Ascending aorta (tissue), 2 donors: ENCODE measurements at places on chromosomes 5 and 9.

GRCh38 chr9:82969291-82969690 is 93.7 kb downstream of the RASEF start:
- no peak for DNase-seq

DNA sequence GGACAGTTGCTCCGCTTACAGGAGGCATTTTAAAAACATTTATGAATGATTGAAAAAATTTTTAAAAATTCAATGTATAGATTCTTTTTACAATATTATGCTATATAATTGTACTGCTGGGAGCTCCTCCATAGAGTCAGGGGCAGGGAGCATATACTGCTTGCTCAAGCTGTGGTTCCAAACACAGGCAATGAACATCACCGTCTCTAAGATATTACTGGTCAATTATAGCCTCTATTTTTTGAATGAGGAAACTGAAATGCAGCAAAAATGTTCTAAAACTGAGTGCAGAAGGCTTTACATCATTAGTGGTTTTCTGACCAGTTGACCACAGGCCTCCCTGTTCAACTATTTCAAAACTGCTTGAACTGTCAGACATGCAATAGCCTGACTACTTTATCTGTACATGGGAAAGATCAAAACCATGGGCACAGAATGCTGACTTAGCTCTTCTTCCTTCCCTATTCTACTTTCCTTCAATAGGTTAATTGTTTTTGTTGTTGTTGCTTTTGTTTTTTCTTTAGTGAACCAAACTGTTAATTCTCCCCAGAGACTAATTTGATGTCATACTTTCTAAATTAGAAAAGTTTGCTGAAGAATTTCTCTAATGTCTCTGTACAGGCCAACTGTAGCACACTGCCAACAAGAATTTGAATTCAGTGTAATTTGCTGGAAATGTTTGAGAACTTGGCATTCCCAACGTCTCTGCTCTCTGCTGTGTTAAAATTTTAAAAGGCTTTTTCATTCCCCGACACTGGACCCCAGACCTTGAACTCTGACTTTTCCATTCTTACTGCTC is 107.6 kb upstream of the MPDZ start:
- no peak for DNase-seq

GRCh38 chr5:110019780-110020179 is 330.1 kb downstream of the MAN2A1 start:
- DNase-seq = no peak

DNA sequence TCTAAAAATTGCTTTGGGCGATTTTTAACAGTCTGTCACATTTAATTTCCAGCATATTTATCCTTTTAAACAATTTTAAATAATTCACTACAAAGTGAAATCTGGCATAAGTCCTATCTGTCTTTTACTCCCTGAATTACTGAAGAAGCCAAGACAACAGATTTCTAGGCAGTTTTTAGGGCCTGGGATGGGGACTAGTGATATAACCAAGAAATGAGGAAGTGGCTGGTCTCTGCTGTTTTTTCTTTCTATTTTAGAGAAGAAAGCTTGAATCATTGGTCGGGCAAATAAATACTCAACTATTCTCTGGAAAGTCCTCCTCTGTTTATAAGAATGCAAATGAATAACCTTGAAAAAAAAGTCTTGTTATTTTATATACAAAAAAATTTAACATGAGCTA is 79.7 kb upstream of the SSBP2 start:
- DNase-seq = no peak

- DNase-seq = no peak
Observed at GRCh38 chr9:109232449-109233237, 65.6 kb upstream of the FRRS1L start.

GRCh38 chr9:27595733-27596132 is 22.5 kb upstream of the C9orf72 start:
- no peak for DNase-seq

DNA sequence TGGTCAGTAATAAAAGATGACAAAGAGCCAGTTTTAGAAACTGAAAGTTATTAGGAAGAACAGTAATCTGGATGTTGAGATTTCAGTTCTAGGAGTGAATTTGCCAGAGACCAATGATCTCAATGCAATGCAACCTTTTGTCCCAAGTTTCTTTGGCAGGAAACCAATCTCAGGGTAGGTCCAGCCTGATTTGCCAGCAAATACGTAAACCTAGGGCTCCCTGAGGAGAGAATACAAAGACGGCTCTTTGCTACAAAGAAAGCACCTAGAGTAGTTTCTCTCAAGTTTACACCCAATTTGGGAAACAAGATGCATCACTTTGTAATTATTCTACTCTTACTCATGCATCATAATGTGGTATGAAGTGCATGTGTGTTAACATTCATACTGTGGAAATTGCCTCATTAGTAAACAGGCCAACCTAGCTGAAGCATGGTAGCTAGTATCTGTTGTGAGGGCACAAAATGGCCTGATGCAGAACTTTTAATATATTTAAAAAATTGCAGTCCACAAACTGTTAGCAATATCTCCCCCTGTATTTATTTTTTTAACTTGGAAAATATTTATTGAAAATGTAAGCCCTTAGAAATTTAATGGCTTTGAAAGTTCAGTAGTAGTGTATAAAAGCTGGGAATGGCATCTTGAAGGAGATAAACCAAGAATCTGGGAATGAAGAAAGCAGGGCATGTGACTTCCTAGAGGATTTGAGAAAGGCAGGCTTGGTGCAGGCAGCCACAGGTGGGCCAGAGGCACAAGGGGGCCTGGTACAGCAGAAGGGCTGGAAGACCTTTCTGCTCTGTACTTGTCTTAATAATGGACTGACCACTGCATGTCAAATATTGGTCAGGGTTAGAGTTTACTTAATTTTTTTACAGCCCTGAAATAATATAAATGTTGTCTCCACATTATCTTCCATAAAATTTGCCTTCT is 59.5 kb downstream of the MAST4 start:
- DNase-seq = no peak

DNA sequence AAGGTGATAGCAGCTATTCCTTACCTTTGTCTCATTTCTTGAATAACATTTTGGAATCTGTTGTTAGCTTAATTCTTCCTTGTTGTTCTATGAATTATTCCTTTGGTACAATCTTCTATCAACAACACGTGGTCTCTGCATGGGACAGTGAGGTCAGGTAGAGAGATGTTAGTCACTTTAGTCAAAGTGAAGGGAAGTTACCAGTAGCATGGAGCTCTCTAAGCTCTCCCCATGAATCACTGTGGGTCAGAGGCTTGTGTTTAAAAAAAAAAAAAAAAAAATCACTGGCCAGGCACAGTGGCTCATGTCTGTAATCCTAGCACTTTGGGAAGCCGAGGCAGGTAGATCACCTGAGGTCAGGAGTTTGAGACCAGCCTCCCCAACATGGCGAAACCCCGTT is 116.0 kb downstream of the GOLPH3 start:
- DNase-seq = no peak

DNA sequence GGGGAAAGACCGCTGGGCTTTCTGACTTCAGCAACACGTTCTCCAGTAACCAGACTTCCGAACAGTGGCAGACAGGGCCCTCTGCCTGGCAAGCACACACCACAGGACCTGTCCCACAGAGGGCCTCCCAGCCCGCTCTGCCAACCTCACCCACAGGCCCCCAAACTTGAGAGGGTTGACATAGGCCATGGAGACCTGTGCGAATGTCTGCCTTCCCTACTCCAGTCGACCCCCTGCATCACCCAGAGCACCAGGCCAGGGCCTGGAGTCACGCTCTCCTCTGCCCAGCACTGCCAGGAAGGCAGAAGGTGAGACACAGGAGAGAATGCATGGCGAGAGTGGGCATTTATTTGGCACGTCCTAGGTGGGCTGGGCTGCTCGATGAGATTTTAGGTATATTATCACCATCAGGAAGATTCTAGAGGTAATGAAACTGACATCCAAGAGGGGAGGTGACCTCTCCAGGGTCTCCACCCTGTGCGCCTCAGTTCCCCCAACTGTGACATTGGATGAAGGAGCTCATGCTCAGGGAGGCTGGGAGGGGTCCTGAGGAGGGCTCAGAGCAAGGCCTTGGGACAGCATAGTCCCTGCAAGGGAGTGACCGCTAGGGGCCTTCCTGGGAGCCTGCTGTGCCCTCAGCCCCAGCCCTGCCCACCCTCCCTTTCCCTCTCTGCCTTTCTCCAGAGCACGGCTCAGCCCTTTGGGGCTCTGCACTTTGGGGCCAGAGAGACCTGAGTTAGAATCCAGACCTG is 54.9 kb downstream of the DUSP1 start:
- DNase-seq = no peak

DNA sequence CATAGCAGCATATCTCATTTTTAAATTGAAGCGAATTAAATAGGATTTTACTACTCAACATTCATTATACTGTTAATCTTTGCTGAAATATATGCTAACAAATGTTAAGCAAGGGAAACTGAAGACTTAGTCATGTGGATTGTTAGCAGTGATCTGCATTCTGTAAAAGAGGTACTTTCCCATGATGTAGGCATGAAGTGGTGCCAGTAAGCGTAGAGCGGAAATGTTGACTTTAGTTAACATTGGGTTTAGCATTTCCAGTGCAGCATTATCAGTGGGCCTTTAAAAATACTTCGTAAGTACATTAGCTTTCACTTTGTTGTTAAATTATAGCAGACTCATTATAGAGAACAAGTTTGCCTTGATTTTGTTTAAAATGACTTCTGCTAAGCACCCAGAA is 130.3 kb downstream of the CDC42SE2 start:
- DNase-seq = no peak

DNA sequence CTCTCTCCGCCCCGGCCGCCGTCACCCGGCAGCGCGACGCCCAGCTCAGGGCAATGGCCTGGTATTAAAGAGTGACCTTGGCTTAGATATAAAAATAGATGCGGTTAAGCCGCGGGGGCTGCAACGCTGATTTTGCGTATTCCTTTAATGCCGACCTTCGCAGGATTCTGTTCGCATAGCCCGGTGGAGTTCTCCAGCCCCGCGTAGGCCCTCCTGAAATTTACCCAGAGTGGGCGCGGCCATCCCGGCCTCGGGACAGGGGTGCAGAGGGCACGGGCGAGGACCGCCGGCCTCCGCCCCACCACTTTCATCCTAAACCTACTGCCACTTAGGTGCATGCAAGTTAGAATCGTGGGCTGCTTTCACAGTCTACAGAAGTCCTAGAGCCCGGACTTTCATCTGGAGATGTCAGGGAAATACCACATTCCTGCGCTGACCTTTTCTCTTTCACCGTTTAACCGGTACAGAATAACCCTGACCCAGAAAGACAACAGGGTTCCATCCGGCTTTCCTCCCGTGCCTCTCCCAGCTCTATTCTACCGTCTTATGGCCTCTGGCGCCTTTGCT is 492 bp upstream of the FAM169A start:
- no peak for DNase-seq

- DNase-seq = no peak
Observed at GRCh38 chr9:125972012-125972729, 225.0 kb downstream of the PBX3 start.

DNA sequence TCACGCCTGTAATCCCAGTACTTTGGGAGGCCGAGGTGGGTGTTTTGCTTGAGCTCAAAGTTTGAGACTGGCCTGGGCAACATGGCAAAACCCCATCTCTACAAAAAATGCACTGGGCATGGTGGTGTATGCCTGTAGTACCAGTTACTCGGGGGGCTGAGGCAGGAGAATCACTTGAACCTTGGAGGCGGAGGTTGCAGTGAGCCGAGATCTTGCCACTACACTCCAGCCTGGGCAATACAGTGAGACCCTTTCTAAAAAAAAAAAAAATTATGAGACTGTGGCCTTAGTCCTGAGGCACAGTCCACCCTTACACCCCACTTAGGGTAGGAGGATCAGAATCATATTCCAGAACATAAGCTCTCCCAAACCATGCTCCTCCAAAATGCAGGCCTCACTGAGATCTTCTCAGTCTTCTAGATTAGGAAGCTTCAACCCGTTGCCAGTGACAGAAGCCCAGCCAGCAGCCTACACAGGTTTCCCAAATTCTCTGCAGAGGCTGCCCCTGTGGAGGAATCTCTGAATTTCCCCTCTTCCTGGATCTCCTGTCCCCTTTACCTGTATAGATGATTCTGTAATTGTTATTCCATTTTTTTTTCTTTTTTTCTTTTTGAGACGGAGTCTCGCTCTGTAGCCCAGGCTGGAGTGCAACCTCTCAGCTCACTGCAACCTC is 77.3 kb downstream of the BASP1 start:
- DNase-seq = no peak

DNA sequence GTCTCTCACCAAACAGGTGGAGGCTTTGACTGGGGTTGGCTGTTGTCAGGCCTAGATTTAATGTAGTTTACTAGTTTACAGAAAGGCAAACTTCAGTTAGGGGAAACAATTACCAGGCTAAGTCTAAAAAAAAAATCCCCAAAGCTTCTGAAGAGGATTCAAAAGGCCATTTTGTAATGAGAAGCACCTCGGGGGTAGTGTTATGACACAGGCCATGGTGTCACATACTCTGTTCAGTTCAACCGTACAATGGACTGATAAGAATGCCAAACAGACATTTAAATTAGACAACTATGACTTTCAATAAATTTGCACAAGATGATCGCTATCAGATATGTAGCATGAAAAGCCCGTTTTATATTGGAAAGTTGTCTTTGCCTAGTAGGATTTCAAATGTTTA is 120.1 kb upstream of the PCA3 start:
- no peak for DNase-seq

DNA sequence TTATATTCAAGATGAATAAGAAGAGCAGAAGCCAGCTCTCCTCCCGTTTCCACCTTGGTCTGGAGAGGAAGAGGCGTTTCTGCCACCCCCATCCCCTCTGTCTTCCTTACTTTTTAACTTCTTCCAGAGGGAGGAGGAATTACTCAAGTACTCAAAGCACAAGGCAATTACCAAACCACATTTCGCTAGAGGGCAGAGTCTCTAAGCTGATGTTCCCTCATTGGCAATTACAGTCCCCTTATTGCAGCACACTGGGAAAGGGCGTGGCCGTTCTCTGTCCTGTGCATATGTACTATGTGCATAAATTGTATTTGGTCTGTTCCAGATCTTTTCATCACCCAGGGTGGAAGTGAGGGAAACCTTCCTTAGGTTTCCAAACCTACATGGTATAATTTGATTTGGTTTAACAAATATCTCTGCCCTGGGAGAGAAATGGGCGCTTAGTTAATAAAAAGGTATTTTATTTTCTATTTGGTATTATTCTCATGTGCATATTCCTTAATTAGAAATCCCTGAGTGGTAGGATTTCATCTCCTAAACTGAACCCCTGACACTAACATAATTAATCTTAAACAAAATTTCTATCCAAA is 29.8 kb upstream of the ALDOB start:
- DNase-seq = no peak

DNA sequence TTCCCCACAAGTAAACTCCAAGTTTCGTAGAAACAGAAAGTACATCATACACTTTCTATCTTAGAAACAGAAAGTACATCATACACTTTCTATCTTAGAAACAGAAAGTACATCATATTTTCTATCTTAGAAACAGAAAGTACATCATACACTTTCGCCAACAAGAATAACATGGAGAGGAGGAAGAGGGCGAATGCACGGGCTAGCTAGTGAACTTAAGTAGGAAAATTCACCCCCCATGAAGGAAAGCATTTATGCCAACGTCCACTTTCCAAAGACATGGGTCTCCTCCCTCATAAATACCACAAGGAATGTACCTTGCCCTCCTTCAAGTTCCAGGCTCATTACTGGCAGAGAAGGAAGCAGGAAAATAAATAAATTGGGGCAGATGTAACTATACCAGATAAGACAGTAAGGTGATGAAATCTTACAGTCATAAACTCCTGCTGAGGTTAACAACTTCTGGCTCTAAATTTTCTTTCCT is 64.7 kb downstream of the FRMD3 start:
- no peak for DNase-seq
